ENCODE measurements at places on chromosomes 4 and X.

- DNase-seq = no peak
Observed at GRCh38 chrX:150857453-150857852, 41.0 kb downstream of the CD99L2 start.

DNA sequence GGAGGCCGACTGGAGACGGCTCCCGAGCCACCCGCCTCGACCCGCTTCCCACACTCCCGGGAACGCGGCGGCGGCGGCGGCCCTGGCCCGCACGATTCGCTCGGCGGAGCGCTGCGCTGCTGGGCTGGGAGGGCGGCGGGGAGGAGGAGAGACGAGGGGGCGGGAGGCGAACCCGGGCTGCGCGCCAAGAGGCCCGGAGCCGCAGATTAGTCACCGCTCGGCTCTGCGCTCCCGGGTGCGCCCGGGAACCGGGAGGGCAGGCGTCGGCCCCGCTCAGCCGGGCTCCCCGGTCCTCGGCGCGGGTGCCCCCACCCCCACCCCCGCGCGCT lies 11.2 kb upstream of the BCOR start:
- DNase-seq = no peak

DNA sequence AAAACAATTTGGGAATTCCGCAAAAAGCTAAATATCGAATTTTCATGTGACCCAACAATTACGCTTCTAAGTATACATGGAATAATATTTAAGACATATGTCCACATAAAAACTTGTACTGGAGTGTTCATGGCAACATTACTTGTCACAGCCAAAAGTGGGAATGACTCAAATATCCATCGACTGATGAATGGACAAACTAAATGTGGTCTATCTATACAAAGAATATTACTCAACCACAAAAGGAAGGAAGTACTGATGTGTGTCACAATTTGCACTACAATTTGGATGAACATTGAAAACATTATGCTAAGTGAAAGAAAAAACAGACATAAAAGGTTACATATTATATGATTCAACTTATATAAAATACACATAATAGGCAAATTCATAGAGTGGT lies 71.9 kb downstream of the AFF2 start:
- no peak for DNase-seq

DNA sequence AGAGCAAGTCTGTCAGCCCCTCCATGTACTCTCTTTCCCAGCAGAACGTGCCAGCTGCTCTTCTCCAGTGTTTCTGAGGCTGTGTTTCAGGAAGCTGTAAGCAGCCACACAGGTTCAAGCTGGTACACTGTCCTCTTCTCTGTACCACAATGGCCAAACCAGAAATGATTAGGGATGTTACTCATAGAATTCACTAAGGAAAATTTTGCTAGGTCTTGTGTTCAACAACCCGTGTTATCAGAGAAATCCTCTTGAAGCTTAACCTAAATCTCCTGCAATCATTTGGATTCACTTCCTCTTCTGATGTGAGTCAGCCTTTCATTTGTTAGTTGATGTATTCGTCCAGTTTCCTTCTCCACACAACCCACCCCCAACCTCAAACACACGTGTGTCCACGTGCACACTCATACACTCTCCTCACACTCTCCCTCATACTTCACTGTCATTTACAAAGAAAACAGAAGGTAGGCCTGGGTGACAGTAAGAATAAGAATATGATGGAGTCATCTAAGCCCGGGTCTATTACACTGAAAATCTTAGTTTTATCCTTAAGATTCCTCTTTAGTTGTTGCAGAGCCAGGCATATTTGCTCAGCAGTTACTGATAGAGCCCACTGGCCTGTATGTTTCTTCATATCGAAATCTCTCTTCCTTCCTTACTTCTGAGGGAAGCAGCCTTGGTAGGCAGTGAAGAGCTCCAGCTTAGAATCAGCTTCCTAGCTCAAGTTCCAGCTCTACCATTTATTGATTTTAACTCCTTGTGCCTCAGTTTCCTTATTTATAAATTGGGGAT lies 63.4 kb downstream of the DCUN1D4 start:
- DNase-seq = no peak

GRCh38 chr4:185019456-185020292 lies 1.4 kb downstream of the HELT start:
- no peak for DNase-seq

DNA sequence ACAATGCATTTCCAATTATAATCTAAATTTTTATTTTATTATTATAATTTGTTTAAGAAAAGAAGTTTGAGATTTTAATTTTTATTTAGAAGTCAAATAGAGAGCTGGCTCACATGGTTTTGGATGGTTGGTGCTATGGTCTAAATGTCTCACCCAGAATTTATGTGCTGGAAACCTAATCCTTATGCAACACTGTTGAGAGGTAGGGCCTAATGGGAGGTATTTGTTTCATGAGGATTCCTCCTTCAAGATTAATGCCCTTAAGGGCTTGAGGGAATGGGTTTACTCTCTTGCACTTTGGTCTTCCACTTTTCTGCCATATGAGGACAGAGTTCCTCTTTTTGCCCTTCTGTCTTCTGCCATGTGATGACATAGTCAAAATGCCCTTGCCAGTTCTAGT lies 960.5 kb upstream of the IGFBP7 start:
- no peak for DNase-seq

DNA sequence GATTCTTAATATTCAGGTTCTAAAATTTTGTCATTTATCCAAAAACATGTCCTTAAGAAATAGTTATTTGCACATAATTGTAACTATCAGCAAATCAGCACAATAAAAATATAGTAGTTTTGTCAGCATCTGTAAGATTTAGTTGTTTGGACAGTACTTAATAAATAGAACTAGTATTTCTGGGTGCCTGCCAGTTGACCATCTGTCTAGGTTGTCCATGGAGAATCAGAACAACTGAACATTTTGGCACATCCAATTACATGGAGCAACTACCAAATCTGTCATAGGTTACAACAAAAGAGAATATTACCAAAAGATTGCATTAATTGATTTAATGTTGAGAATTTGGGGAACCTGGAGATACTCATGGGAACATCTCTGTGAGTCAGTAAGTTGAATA lies 305.5 kb upstream of the TACR3 start:
- no peak for DNase-seq

- no peak for DNase-seq
Observed at GRCh38 chrX:110410603-110411002, 52.0 kb downstream of the RTL9 start.

GRCh38 chr4:5783486-5783885 lies 72.5 kb downstream of the EVC start:
- DNase-seq = no peak

- DNase-seq = no peak
Observed at GRCh38 chr4:14701896-14702295, 300.4 kb upstream of the CPEB2 start.

DNA sequence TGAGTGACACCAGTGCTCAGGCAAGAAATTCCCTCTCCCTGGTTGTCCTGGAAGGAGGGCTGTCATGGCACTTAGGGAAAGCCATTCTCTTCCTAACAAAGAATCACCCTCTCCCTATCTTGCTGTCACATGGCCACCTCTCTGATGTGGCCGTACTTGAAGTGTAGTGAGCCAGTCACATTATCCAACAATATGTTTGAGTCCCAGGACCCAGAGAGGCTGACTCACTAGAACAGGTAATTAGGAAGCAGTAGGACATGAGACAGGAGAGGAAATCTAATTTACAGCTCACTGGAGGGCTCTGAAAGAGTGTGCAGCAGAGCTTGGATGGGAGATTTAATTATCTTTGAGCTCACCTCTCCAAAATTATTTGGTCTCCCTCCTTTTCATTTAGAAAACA lies 299.1 kb downstream of the ARHGAP24 start:
- DNase-seq = no peak

GRCh38 chrX:1138476-1139184 lies 73.8 kb downstream of the CRLF2 start:
- no peak for DNase-seq

GRCh38 chrX:137195991-137196390 lies 162.2 kb upstream of the GPR101 start:
- no peak for DNase-seq

- no peak for DNase-seq
Observed at GRCh38 chr4:38456096-38456495, 207.9 kb upstream of the KLF3 start.

GRCh38 chr4:44806071-44806470 lies 79.7 kb upstream of the GNPDA2 start:
- DNase-seq = no peak

GRCh38 chr4:148539387-148539786 lies 97.2 kb upstream of the NR3C2 start:
- no peak for DNase-seq

DNA sequence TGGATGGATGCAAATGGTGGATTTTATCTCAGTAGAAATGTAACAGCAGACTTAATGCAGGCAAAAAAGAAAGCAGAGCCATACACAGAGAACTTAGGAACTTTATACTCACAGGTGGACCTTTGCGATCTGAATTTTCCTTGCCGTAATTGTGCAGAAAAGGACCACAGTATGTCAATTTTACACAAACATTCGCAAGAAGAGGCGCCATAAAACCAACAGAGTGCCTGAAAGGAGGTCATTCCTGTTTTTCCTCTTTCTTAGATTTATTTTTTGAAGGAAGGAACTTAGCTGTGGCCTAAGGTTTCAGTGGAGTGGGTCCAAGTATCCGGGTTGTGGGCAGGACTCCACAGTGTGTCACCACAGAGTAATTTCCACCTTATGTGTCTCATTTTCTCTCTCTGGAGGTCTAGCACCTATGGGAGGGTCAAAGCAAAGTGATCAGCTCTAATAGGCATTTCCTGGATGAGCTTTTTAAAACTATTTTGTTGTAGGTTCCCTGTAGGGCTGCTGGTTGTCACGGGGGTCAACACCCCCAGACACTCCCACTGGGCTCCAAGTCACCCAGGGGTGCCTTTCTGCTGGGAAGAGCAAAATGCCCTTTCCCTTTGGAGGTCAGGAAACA lies 24.7 kb upstream of the PBDC1 start:
- no peak for DNase-seq

DNA sequence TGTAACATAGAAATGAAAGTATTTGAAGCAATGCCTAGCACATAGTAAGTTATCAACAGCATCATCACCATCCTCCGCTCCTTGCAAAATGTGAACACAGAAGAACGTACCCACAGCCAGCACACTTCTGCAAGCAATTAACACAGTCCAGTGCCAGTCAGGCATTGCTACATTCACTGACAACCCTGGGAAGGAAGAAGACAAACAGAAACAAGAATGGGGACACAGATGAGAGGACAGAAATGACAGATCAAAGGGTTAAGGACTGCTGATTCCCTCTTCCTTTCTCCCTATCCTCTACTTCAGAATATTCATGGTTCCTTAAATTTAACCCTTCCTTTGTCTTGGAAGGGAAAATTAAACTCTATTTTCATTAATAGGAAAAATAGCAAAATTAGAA lies 53.1 kb downstream of the CHM start:
- DNase-seq = no peak

DNA sequence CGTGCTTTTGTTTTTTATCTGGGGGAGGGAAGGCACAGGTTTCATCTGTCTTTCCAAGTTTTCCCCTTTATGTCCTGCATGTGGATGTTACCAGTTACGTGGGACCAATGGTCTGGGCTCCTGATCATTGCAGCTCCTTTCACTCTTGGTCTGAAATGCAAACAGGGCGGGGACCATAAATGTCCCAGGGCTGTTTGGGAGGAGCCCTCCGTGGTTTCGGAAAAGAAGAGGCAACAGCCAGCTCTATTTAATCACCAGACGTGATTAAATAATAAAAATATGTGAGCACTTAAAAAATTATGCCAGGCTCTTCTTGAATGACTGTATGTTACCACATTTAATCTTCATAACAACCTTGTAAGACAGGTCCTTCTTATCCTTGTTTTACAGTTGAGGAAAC lies 30.8 kb upstream of the C1GALT1C1 start:
- no peak for DNase-seq

DNA sequence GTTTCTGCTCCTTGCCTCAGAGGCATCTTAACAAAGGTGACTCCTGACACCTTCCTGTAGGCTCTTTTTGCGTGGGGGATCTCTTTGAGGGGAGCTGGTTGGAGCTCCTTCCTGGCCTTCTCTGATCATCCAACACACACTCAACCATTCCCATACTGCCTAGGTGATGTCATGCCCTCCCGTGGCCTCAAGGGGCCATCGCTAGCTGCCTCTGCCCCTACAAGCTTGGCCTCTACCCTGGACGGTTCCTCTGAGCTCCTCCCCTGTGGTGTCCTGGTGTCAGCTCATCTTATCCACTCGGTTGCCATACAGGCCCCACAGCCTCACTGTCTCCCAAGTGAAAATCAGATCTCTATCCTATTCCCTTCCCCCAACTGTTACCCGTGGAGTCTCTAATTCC lies 13.7 kb upstream of the ZNF185 start:
- DNase-seq = no peak

DNA sequence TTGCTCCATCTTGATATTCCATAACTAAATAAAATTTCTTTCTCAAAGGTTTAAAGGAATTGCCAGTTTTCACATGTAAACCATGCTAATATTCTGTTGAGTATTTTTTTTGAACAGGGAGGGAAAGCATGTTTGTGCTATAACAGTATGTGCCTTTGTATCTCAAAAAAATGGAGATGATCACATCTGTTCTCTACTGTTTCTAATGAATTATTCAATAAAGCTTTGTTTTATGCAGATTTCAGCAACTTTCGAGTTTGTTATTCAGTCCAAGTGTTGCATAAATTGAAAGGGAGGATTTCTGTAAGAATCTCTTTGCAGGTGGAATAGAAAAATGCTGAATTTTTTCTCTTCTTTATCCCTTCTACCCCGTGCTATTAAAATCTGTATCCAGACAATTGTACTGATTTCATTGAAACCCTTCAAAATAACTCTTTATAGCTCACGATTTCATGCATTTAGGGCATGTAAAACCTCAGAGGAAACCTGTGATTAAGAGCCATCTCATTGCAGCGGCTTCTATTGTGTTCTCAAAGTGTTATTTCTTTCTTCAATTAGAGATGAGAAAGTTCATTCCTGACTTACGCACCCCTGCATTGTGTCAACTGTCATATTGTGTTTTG lies 42.1 kb downstream of the NEIL3 start:
- DNase-seq = no peak

DNA sequence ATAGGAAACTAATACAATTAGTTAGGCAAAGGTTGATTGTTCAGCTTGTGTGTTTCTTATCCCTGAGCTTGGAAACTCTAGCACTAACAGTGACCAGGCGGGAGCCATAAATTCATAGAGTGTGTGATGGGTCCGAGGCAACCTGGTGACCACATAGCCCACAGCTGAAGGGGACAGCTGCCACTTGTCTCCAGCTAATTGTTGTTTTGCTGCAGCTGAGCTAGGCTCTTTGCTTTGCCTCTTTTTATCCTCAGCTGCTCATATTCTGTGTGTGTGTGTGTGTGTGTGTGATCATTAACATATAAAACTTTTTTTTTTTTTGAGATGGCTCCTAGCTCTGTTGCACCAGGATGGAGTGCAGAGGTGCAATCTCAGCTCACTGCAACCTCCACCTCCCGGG lies 53.2 kb downstream of the DOCK11 start:
- DNase-seq = no peak

- DNase-seq = no peak
Observed at GRCh38 chr4:1834047-1834775, 21.7 kb downstream of the LETM1 start.

GRCh38 chr4:119238068-119238722 lies 25.7 kb downstream of the USP53 start:
- DNase-seq = no peak

- no peak for DNase-seq
Observed at GRCh38 chr4:154010371-154010770, 221.5 kb upstream of the SFRP2 start.
